ENCODE measurements at places on chromosomes 1 and 21. TPM values are rescaled to one million over a fixed set of nuclear protein-coding genes. Genes with fewer than 3 reads are reported as not detected.

The HTR6 gene
- 0.15 TPM for total RNA-seq

The CCDC181 gene
- total RNA-seq: 4.3 TPM

The HEYL gene
- total RNA-seq: not detected

The DNASE2B gene
- not detected for total RNA-seq

The CFHR1 gene
- total RNA-seq: 0.58 TPM

The PDE9A gene
- total RNA-seq: 9.6 TPM

The RNU1-2 gene
- under 0.01 TPM for total RNA-seq

The CD52 gene
- 0.41 TPM for total RNA-seq

The TTC22 gene
- total RNA-seq: not detected

The CCDC24 gene
- 6.9 TPM for total RNA-seq

The TEDDM1 gene
- not detected for total RNA-seq

The NIBAN1 gene
- 76.5 TPM for total RNA-seq

The PIGR gene
- 0.03 TPM for total RNA-seq

The CSF1 gene
- 6.9 TPM for total RNA-seq

Data from A375 (cell line).